Umbilical cord (tissue), 2 donors: ENCODE measurements at places on chromosomes 11 and 22. TPM values are rescaled to one million over a fixed set of nuclear protein-coding genes. Genes with fewer than 3 reads are reported as not detected.

- DNase-seq: peak; percentile 63
Measured at GRCh38 chr11:73194593-73194992, 23.5 kb upstream of the P2RY2 start.

GRCh38 chr22:30005213-30005857 lies 74.9 kb upstream of the HORMAD2 start:
- peak; percentile 87 for DNase-seq

DNA sequence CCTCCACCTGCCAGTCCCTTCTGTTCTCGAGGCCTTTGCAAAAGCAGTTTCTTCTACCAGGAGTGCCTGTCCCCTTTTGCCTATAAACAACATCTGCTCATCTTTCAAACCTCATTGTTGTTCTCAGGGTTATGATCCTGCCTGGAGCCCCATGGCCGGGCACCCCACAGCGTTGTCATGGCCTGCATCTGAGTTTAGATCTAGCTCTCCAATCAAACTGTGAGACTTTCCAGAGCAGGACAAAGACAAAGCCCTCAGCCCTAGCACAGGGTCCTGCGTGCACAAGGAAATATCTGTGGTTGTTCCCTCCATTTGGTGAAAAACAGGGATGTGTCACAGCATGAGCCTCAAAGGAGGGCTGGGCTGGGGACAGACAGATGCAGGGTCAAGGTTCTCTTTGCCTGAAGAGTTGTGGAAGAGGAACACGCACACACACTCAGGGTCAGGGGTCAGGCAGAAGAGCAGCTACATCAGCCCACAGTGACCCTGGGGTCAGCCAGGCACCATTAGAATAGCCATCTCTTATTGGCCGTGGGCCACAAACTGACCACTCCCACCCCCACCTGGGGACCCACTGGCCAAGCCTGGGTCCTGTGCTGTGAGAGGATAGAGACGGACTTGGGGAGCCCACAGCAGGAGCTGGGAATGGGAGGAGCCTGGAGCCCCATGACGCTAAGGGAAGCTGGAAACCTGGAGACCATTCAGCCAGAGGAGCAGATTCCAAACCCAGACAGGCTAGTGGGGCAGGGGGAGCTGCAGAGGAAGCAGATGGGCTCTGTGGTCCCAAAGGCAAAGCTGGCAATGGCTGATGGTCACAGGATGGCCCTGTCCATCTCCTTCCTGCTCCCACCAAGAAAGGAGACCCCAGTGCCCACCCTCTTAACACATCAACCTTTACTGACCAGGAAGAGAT lies 99.4 kb downstream of the PDE2A start:
- no peak for DNase-seq

DNA sequence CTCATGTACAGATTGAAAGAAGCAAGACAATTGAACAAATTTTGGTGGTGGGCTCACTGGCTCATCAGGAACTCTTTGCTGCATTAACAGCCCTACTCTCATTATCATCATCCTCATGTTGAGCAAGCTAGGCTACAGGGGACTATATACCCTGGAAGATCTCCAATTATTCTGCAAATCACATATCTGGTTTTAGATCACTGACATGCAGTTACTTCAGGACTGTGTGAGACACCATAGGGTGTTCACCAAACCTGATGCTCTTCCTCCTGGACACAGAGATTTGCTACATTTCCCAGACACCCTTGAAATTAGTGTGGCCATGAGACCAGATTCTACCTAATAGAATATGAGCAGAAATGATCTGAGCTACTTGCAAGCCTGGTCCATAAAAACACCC lies 23.0 kb upstream of the ME3 start:
- DNase-seq: no peak

GRCh38 chr11:134791102-134791501 lies 379.1 kb upstream of the B3GAT1 start:
- DNase-seq: peak; percentile 77

- DNase-seq: no peak
Measured at GRCh38 chr11:92692826-92693546, 276.5 kb upstream of the MTNR1B start.

GRCh38 chr11:64396079-64396591 lies 37.2 kb downstream of the RPS6KA4 start:
- DNase-seq: peak; percentile 85

- DNase-seq: no peak
Measured at GRCh38 chr11:134543645-134544044, 131.6 kb upstream of the B3GAT1 start.

DNA sequence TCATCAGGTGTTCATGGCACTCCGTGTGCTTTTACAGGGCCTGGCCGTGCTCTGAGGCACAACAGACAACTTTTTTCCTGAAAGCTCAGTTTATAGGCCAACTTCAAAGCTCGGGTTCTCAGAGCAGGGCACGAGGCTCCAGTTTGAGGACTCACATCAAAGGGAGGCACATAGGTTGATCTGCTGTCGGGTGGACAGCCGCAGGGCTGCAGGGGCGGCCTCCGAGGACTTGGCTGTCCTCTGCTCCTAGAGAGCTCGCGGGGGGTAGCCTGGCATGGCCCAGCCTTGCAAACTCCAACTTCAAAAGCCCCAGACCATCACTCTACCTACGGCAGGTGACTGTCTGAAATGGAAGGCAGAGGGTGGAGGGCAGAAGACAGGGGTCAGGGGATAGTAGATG lies 31.6 kb downstream of the C11orf58 start:
- no peak for DNase-seq

DNA sequence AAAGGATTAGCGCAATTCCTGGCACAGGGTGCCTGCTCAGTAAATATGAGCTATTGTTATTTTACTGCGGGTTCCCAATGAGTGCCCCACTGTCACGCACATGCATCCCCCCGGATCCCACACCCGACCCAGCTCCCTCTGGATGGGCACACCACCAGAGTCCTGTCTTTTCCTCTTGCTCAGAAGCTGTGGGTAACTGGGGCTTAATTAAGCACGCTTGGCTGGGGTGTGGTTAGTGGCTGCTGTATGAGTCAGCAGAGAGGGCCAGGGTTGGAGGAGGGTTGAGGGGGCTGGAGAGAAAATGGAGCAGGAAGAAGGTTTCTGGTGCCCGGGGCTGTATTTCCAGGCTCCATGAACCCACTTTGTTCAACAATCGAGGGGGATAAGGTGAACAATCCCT lies 30.3 kb upstream of the NECTIN1 start:
- peak; percentile 82 for DNase-seq

- no peak for DNase-seq
Measured at GRCh38 chr22:41539146-41540005, 4.9 kb downstream of the POLR3H start.

- DNase-seq: no peak
Measured at GRCh38 chr11:16217631-16218030, 138.7 kb downstream of the SOX6 start.

GRCh38 chr11:19604679-19605375 lies 107.8 kb upstream of the NAV2 start:
- no peak for DNase-seq

GRCh38 chr11:23320131-23320530 lies 459.9 kb upstream of the CCDC179 start:
- DNase-seq: no peak

Gene KDM4D
- 6.0 TPM for total RNA-seq

Gene SPI1
- total RNA-seq: 8.2 TPM

Gene NECTIN1
- total RNA-seq: 4.1 TPM

Gene RPS3
- total RNA-seq: 1,308 TPM

Gene UPB1
- 1.9 TPM for total RNA-seq

Gene FOLH1
- total RNA-seq: 4.6 TPM

Gene NCF4
- total RNA-seq: 13.5 TPM
